Mesothelial cell of epicardium (in vitro differentiated cells): ENCODE measurements at places on chromosomes 5 and 9.
A peak's percentile ranks its signal among the peaks of the same experiment; 100 is the strongest.

DNA sequence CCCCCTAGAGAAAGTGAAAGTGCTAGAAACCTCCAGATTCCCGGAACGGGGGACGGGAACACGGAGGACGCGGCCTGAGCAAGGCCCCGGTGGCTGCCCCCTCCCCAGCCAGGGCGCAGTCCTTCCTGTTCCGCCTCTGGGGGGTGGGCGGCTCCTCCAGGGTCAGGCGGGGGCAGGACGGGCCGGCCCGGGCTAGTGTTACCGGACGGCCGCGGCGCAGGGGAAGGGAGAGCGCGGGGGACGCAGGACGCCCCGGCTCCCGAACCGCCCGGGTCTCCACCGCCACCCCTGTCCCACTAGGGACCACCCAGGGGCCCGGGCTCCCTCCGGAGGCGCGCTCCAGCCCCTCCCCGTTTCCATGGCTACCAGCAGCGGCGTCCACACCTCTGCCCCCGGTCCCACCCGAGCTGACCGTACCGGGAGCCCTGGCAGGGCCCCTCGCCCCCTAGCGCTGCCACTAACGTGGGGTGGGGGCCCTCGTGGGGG is 579 bp downstream of the SLC12A7 start:
- no peak for DNase-seq

DNA sequence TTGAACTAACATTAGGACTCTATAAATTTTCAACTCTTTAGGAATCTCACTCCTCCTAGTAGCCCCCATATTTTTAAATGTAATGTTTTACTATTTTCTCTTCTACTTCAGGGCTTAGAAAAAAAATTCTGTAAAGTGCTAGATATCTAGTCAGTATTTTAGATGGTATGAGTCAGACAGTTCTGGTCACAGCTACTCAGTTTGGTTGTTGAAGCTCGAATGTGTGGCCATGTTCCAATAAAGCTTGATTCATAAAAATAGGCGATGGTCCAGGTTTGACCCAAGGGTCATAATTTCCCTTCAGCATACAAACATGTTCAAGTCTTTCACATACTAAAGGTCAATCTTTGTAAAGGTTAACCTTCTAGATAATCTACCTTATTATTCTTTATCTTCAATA is 566.0 kb upstream of the CDH18 start:
- no peak for DNase-seq

GRCh38 chr5:142803428-142804125 is 33.4 kb downstream of the ARHGAP26 start:
- DNase-seq = no peak

- DNase-seq = no peak
These were observed 482 bp downstream of the CD14 start for GRCh38 chr5:140632366-140633020.

GRCh38 chr5:41191249-41191648 is 22.1 kb downstream of the C6 start:
- no peak for DNase-seq

GRCh38 chr5:29963956-29964355 is 1229.5 kb upstream of the CDH6 start:
- no peak for DNase-seq

DNA sequence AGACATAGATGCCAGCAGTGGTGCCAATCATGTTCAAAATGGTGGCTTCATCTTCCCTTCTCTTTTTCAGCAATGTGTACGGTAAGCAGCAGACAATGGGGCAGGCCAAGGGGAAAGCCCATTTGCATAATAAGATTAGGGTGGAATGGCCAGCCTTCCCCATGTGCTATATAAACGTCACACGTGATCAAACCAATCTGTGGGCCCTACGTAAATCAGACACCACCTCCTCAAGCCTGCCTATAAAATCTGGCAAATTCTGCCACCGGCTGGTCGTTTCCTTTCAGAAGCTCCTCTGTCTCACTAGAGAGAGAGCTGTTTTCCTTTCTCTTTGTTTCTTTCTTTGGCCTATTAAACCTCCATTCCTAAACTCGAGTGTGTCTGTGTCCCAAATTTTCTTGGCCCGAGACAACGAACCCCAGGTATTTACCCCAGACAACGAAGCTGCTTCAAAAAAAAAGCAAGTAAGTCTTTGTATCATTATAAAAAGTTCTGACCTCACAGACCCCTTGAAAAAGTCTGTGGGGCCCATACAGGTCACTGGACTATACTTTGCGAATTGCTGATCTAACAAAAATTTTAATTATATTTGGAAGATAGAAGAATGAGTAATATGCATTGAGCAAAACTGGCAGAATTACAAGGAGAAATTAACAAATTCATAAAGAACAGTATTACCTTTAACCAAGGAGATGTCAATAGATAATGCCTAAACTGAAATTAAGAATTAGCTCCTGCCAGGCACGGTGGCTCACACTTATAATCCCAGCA is 15.2 kb downstream of the ZBTB5 start:
- no peak for DNase-seq

- DNase-seq = no peak
These were observed 1892.1 kb downstream of the MAT2B start for GRCh38 chr5:165397516-165397915.

DNA sequence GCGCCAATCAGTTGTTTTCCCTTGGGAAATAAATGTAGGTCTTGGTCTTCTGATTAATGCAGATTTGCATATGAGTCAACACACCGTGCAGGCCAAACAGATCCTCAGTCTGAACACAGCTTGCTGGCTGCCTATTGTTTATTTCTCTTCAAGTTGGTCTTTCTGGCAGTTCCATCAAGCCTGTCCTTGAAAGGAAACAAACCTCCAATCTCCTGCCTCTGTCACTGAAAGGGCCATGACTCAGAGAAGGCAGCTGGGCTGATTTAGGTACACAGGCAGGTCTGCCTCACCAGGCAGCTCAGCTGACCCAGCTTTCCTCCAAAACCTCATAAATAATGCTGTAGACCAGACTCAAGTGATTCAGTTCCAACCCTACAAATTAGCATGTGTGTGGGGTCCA is 175.9 kb downstream of the MAN2A1 start:
- DNase-seq = no peak

- DNase-seq = no peak
These were observed 24.0 kb upstream of the SLC9A3 start for GRCh38 chr5:548256-548655.

DNA sequence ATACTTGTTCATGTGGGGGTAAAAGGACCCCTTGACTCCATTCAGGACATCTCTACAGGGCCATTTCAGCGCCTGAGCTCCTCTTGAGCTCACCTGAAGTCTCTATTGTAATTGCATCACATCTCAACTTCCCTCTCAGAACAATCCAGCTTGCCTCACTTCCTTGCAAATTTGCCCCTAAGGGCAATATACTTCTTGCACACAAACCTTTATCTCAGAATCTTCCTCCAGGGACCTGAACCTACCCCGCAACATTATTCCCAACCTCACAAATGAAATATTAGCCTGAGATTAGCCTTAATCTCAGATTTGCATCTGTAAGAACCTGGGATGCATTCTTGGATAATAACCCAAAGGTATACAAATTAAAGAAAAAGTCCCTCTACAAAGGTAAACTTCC is 159.2 kb downstream of the DRD1 start:
- no peak for DNase-seq

- peak; percentile 53 for DNase-seq
These were observed 478 bp downstream of the RAB14 start for GRCh38 chr9:121201045-121201737.

DNA sequence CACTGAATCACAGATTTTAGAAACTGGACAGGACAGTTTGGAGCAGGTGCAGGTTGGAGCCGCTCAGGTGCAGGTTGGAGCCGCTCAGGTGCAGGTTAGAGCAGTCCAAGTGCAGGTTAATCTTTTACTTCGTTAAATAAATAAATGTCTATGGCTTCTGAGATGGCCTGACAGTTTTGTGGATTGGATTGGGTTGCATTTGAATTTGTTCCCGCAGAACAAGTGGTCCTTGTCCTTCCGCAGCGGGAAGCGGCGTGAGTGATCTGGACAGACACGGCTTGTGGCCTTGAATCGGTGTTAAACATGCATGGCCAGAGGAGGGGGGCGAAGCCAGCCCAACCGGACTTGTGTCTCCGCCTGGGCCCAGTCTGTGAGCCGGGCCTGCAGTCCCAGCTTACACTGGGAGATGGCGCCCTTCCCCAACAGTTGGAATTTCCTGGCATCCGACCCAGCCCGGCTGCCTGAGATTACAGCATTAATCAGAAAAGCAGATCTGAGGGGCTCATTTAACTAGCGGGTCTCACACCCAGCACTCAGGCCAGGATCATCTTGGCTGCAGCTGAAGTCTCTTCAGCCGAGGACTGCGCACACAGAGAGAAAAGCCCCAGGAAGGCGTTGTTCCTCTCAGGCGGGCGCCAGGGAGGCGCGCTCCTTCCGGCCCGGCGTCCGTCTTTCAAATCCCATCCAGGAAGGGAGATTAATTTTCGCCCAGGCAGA is 1.5 kb upstream of the OLFM1 start:
- peak; percentile 93 for DNase-seq

DNA sequence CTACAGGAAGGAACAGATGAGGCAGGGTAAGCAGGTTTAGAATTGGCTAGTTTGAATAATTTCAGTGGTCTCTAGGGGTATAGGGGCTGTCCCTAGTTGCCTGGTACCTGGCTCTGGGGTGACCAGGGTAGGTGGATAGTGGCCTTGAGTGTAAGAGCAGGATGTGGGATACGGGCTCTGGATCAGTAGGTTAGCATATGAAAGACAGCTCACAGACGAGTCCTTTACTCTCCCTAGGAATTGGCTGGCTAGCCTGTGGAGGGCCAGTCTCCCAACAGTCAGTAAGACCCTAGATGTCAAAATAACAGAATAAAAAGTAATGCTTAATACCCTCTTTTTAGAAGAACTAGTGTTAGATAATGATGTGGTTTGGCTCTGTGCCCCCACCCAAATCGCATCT is 16.6 kb upstream of the C9orf152 start:
- DNase-seq = no peak

DNA sequence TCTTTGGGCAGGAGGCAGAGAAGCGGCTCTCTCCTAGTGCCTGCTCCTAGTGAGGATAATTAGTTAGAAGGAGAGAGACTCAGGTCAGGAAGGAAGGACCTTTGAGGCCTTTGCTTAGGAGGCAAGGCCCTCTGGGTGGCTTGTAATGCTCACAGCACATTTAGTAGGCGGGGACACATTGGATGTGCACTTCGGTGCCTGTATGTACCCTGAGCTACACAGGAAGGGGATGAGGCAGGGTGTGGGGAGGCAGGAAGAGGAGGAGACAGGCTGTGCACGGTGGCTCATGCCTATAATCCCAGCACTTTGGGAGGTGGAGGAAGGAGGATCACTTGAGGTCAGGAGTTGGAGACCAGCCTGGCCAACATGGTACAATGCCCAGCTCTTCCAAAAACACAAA is 7.2 kb upstream of the LCN2 start:
- no peak for DNase-seq

- DNase-seq = no peak
These were observed 38.3 kb downstream of the NR2F1 start for GRCh38 chr5:93621327-93621798.

DNA sequence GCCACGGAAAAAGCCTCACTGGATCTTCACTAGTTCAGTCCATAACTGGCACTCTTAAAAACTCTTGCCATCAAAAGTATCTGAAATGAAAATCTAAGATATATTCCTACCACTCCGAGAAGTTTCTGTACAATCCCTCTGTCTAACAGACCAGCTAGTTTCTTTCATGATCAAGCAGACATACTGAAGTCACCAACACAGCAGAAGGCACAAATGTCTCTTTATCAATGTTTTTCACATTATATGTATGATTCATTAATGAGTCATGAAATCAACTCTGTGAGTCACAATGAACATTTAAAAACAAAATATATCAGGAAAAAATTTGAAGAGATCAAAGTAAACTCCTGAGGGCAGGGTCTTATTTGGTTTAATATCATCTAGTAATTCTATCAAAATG is 50.8 kb downstream of the F2R start:
- no peak for DNase-seq

DNA sequence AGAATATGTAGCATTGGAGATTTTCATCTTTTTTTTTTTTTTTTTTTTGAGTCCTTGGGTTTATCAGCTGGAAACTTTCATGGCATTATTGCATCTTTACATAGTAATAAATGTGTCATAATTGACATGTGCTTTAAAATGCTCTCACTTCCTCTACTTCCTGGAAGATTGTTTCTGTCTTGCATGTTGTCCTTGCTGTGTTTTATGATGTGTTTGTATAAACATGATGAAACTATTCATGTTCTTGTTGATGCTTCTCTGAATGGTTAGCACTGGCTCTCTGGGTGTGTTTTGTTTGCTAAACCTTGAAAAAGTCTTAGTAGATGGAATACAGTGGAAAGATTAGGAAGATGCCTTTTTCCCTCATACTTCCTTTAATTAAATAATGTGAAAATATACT is 87.9 kb downstream of the IQGAP2 start:
- DNase-seq = no peak

- DNase-seq = no peak
These were observed 63.1 kb upstream of the CD180 start for GRCh38 chr5:67259548-67260215.

GRCh38 chr5:176536132-176536901 is 885 bp downstream of the RNF44 start:
- peak; percentile 61 for DNase-seq

DNA sequence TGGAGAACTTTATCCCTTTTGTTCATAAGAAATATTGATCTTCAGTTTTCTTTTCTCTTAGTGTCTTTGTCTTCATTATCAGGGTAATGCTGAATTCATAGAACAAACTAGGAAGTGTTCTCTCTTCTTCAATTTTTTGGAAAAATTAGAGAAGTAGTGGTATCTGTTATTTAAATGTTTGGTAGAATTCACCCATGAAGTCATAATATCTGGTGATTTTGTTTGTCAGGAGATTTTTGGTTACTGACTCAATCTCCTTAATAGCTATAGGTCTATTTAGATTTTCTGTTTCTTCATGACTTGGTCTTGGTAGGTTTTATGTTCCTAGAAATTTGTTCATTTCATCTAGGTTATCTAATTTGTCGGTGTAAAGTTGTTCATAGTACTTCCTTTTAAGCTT is 45.4 kb upstream of the STARD4 start:
- DNase-seq = no peak

DNA sequence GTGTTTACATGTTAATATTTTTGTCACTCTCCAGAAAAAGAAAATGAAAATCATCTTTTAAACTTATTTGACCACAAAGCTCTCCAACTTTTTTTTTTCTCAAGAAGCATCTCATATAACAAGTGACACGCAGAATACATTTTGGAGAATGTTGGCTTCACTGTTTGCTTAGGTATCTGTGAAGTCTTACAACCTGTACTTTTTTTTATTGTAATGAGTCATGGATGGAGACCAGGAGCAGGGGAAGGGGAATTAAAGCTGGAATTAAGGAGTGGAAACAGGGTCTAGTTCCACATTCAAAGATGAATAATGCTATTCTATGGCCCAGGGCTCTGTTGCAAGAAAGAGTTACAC is 211.9 kb downstream of the MAN2A1 start:
- no peak for DNase-seq

- DNase-seq = no peak
These were observed 269.7 kb downstream of the MLLT3 start for GRCh38 chr9:20352591-20352990.

DNA sequence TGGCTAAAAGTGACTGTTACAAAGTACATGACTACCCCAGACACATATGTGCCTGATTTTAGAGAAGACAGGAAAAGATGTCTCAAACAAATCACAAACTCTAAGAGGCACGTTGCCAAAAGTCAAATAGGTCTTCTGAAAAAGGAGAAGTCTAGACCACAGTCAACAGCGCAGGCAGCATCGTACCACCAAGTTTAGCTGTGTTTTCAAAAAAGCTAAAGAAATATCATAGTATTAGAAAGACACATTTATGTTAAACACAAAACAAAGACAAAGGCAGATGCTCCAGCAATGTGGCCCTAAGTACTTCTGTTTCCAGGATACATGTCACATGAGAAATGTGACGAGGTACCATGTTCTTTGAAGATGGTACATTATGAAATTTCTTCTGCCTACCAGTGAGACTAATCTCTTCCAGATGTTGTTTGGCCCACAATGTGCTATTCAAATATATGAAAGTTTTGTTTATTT is 43.5 kb downstream of the LPAR1 start:
- DNase-seq = no peak
